ENCODE measurements at places on chromosomes 6 and 20.

DNA sequence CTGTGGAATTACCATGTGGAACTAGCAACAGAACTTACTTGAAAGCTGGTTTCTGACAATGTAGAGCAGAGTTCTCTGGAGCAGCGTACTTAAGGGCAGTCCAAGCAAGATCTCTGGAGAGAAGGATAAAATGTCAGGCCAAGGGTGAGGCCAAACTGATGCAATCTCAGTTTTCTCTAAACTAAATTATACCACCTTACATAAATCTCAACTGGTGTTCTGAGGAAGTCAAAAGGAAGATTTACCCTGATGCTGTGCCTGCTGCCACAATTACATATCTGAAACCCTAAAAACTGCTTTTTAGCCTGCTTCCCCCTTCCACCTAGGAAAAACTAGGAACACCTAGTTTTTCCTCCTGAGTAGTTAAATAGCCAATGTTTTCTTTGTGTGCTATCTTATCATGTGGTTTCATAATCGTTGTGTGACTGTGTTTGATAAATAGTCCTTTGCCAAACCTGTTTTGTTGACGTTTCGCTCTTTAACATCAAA, 28.1 kb downstream of the NCOA7 start:
- DNase-seq, result no peak

GRCh38 chr6:14784596-14785492, 461.0 kb upstream of the JARID2 start:
- no peak for DNase-seq

DNA sequence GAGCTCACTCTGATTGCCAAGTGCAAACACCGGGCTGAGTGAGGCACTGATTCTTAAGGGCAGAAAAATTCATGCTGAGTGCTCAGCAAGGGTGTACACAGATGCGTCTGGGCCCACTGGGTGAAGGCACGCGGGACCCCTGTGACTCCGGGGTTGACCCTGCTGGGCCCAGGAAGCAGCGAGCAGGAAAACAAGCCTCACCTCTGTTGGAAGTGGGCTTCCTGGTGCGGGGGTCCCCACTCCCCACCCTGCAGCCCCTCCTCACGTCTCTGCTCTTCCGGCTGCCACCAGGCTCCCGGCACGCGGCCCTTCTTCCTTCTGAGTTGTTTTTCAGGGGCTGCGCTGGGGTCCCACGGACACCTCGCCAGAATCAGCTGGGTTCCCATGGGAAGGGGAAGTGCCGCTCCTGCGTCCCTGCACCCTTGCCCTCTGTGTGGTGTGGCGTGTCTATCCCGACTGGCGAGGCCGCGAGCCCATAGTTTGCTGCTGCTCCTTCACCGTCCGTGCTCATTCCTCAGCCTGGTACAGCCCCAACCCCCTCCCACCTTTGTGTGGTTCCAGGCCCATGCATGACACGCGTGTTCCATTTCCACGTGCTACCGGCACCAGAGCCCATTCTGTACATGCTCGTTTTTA, 80.6 kb upstream of the BHLHE23 start:
- no peak for DNase-seq

- no peak for DNase-seq
These were observed 179.5 kb upstream of the SYNDIG1 start for GRCh38 chr20:24289737-24290481.

- DNase-seq, result no peak
These were observed 139.7 kb downstream of the SOBP start for GRCh38 chr6:107629548-107630129.

DNA sequence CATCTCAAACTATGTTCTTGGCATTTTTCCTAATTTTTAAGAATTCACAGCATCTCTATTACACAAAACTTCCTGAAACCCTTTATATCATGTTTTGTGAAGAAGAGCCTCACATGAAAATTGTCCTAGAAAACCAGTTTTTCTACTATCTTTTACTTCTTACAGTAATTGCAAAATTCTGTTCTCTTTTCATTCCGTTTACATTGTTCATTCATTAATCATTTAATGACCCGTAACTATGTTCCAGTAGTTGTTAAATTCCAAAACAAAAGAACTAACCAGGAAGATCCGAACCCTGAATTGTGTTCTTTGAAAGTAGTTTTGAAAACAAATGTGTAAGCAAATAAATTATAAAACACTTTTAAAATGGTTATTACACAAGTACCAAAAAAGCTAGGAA, 597.0 kb downstream of the EYS start:
- DNase-seq, result no peak

GRCh38 chr6:2944405-2945152, 26.8 kb downstream of the SERPINB6 start:
- DNase-seq, result no peak

- no peak for DNase-seq
These were observed 102.4 kb downstream of the TNFRSF21 start for GRCh38 chr6:47207261-47207660.

- DNase-seq, result no peak
These were observed 18.4 kb downstream of the TTK start for GRCh38 chr6:80022803-80023202.
